ENCODE measurements at places on chromosomes 5 and 9.
A peak's percentile ranks its signal among the peaks of the same experiment; 100 is the strongest.

- no peak for DNase-seq
Measured at GRCh38 chr9:69141851-69142250, 32.2 kb upstream of the TJP2 start.

DNA sequence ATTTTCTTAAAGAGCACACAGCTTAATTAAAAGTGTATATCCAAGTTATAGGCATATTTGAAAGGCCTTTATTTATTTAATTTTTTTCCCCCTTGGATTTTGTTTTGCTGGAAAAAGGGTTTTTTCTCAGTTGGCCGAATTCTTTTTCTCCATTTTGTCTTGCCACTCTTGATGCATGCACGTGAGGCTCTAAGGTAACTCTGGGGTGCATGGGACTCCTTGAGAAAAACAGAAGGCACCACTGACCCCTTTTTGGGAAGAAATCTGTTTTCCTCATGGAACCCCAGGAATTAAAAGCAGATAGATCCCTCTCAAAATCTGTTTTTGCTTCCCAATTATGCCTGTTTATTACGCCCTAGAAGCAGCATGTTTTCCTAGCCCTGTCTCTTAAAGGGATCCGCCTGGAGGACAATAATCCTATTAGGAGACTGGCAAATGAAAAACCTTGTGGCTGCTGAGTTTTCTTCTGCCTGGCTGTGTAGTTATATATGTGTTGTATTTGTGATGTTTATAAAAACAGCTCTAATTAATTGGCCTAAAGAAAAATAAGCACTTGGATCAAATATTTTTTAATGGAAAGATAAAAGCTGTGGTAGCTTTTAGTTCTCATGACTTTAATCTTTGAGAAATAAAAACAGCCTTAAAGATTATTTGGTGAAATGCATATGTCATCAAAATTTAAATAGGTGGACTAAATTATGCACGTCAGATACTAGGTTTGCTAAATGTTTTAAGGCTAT lies 435.1 kb upstream of the CDH9 start:
- DNase-seq = no peak

DNA sequence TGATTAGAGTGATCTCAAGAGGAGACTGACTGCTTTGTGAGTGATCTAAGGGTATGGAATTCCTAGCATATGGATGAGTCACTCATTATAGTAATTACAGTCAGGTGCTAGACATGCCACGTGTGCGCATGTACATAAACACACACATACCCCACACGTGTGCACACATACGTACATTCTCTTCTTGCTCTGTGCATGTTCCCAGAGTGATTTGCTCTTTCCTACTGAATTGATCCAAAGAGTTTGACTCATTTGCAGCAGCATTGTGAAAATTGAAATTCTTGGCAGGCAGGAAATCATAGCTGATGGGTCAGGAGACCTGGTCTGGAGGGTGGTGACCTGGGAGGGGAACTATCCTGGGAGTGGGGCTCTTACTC lies 63.8 kb downstream of the ANGPTL2 start:
- DNase-seq = no peak

DNA sequence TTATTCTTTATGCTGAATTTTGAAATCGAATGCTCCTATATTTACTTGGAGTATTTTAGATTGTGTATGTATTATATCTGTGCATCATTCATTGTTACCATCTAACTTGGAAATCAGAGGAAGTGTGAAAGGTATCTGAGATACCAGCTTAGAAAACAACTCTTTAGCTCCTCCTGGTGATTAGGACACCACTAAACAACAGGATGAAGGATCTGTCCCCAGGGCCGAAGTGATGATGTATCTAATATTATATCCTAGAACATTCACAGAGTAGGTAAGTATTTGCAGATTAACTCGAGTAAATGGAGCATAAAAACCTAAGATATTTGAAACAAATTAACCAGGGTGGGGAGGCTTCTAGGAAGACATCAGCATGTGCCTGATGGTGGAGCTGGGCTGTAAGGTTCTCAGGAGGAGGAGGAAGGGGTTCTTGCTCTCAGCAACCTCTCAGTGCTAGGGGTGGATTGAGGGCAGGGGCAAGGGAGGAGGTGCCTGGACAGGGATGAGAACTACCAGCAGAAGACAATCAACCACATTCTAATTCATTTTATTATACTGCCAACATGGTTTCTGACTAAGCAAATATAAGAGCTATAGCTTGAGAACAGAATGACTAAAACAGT lies 2.6 kb upstream of the NFIL3 start:
- DNase-seq = no peak

DNA sequence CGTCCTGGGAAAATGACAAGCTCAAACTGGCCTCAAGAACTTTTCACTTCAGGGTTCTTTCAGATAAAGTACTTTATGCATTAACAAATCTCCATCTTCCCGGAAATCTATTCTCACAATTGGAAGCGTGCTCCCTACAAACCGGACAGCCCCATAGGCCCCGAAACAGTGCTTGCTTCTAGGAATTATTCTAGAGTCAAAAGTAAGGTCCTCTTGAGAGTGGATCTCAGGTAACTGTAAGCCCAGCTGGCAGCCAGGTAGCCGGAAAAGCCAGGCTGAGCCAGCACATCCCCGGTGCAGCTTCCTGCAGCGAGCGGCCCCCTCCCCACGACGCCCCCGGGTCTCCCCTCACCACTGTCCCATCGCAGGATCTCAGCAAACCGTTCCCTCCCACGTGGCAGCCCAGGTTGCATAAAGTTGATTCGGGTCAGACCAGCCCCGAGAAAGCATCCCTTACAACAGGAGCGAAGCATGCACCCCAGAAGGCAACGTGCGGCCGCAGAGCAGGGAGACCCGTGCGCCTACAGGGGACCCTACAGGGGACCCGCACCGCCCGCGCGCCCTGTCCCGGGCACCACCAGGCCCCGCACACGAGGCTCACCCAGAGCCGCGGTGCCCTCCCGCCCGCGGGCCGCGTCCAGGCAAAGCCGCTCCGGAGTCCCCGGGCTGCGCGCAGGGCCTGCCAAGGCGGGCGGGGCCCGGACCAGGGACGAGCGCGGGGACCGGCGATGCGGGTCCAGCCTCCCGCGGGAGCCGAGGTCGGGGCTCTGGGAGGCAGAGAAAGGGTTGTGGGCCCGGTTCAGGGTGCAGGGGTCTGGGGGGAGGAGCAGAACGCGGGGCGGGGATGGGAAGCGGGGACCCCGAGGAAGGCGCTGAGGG lies 920 bp downstream of the LPCAT1 start:
- DNase-seq = no peak

GRCh38 chr5:179251276-179251969 lies 93.8 kb downstream of the ADAMTS2 start:
- no peak for DNase-seq

GRCh38 chr9:132410642-132411041 lies 631 bp downstream of the CFAP77 start:
- DNase-seq = no peak

DNA sequence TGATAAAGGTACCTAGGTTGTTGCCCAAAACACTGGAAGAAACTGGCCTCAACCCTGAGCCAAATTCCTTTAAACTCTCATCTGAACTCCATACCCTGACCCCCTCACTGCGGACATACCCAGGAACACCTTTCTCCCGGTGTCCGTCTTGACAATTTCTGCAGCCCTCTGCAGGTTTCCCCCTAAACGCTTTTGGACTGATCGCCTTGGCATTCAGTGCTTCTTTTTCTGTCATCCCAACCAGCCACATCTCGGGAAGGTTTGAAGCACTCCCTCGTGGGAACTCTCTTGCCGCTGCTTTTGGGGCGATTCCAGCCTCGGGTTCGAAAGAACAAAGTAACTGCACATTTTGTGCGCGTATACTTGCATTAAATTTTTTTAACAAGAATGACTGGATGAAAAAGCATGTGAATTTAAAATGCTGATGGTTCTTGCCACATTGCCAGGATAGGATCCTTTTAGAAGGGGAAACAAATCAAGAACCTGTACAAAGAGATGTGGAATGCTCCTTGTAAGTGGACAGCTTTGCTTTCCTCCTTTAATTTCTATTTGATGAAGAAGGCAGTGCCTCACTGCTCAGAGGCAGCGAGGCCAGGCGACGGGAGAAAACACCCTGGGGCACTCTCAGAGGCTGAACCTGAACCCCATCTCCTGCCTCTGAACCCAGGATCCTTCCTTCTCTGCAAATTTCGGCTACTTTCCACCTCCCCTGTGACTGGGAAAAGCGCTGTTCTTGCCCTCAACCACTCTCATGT lies 615 bp downstream of the PSMD5 start:
- DNase-seq = no peak

GRCh38 chr9:14061936-14062585 lies 251.9 kb downstream of the NFIB start:
- DNase-seq = no peak

- no peak for DNase-seq
Measured at GRCh38 chr5:59558501-59558900, 335.0 kb downstream of the PDE4D start.

DNA sequence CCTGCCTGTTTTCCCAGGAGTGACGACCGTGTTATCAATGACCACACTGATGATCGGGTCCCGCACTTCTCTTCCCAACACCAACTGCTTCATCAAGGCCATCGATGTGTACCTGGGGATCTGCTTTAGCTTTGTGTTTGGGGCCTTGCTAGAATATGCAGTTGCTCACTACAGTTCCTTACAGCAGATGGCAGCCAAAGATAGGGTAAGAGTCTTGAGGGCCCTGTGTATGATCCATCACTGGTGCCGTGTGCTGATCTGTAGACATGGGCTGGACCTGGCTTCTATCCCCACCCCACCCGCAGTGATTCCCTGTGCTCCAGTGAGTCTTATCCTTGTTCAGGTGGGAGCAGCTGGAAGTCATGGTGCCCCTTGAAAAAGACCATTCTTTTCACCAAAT lies 26.0 kb downstream of the GABRP start:
- no peak for DNase-seq

DNA sequence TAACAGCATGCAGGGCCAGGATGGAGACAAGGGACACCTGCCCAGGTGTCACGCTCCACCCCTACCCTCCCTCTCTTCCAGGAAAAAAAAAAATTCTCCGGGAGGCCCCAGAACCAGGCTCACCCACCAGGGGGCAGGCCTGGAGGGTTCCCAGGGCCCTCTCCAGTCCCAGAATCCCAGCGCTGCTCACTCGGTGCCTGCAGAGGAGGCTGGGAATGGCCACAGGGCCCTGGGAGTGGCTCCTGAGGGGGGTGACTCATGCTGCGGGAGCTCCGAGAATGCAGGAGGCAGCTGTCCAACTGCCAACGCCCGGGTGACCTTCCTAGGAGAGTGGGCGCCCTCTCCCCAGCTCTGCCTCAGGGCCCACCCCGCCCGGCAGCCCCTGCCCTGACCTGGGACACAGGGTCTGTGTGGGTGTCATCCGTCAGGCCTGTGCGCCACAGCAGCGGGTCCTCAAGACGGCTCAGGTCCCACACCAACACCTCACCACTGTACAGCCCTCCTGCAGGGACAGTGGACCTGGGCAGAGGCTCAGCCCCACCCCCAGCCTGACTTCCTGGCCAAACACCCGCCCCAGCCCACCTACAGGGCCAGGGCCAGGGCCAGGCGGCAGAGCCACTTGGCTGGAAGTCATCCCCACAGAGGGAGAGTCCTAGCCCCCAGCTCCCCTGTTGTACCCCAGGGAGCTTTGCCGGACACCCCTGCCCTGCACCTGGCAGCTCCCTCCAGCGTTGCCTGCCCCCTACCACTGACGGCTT lies 21.2 kb downstream of the DYNC2I2 start:
- DNase-seq = peak; percentile 77

- no peak for DNase-seq
Measured at GRCh38 chr5:173758676-173759075, 129.5 kb upstream of the CPEB4 start.

- no peak for DNase-seq
Measured at GRCh38 chr5:134142052-134142451, 27.6 kb downstream of the TCF7 start.

DNA sequence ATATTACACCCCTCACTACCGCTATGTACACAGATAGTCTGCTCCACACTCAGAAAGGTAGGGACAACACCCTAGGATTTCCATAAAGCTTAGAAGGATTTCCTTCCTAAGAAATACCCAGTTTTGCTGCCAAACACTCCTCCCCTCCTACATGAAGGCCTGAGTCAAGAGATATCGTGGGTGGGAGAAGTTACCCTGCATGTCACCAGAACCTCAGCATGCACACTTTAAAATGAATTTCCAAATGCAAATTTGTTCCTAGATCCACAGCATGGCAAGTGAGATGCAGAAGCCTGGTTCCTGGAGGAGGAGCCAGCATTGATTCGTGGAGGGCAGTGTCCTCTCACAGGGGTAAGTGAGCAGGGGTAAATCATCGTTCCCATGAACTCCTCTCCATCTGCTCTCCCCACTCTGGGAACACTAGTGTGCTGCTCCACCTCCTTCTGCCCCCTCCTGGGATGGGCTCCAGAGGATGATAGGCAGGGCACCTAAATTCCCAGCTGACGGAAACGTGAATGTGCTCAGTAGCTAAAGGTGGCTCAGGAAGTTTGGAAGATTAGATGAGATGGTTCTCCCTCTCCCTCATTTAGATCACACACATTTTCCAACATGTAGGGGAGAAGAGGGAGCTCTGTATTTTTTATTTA lies 76.7 kb downstream of the PDE4D start:
- DNase-seq = no peak

DNA sequence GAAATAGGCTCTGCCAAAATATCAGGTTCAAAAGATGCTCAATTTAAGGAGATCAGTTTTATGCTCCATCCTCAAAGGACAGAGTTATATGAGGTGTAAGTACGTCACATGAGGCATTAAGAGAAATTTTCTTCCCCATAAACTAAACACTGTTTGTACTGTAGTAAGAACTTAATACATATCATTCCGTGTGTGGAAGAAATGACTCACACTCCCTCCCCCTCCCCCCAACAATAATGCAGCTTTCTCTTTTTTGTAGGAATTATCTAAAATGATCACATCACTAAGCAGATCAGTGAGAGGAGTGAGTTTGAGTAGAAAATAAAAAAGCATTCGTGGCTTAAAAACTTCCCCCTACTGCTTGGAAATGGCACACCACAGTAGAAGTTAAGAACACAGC lies 2.2 kb downstream of the CDH12 start:
- no peak for DNase-seq

- DNase-seq = no peak
Measured at GRCh38 chr5:7764452-7764851, 86.5 kb downstream of the CFAP90 start.

DNA sequence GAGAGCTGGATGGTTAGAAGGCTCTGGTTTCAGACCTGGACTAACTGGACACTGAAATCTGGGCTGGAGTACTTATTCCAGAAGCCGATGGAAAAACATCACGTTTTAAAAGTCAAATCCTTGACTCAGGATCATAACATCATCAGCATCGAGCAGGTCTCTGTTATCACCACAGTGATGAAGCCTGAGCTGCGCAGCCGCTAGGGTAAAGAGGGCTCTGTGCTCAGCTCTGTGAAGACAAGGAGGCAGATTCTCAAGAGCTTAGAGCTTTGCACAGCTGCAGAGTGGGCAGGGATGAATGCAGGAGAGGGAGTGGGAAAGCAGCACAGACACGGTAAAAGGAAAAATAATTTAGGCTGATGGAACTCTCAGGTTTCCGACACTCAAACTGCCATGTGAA lies 208.8 kb upstream of the TAS2R1 start:
- DNase-seq = no peak

DNA sequence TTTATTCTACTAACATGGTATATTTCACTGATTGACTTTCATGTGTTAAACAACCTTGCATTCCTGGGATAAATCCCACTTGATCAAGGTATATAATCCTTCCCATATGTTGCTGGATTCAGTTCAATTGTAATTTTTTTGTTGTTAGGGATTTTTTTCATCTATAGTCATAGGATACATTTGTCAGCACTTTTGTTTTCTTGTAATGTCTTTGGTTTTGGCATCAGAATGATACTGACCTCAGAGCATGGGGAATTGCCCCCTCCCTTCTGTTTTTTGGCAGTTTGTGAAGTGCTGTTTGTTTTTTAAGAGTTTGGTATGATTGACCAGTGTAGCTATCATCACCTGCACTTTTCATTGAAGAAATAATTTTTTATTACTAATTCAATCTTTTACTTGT lies 176.8 kb upstream of the RASEF start:
- no peak for DNase-seq

Data from BJ (cell line).